Fibroblast of skin of right biceps (primary cell): ENCODE measurements at places on chromosomes 5 and 9.

DNA sequence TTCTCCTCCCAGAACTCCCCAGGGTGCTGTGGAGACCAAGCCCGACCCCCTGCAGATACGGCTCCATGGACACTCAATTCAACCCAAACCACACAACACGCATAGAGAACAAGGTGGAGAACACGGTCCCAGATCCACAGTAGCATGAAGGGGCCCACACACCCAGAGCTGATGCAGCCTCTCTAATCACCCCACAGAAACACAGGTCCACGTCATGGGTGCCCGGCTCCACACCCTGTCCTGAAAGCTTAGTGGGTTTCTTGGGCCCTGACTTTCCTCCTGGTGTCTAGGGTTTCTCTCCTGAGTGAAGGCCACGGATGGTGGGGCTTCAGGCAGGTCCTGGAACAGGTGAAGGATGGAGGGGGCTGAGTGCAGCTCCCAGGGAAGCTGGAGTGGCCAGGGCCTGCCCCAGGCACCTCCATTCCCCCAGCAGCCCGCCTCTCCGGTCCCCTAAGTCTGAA is 1.5 kb upstream of the SLC23A1 start:
- DNase-seq, result no peak

DNA sequence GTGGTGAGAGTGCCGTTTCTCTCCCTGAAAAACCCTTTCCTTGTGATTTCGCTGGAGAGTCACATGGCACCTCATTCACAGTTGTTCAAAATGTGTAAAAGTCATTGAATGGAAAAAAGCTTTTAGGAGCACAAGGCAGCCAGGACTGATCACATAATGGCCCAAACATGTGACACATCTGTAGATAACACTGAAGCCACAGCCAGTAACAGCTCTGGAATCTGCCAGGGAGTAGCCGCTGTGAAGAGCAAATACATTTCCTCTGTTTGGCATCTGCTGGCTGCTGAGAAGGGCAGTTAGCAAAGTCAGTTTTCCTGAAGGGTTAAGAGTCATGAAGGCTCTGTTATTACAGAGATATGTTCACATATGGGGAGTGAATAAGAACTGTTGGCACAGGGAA is 271.8 kb downstream of the NNT start:
- peak; percentile 22 for DNase-seq

DNA sequence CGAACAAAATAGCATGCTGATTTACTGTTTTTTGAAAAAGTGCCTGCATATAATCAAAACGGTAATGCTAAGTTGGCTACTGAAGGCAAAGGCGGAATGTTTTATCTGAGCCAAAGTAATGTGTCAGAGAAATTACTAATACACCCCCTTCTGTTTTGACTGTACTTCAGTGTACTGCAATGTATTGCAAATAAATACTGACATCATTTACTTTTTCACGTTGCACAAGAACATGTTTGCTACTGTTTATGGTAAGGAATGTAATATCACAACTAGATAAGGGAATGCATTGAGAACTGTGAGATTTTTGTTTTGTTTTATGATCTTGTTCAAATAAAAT is 813 bp upstream of the AGTPBP1 start:
- peak; percentile 61 for DNase-seq

- no peak for DNase-seq
These were observed 1.4 kb downstream of the PDE4D start for GRCh38 chr5:59891962-59892643.

DNA sequence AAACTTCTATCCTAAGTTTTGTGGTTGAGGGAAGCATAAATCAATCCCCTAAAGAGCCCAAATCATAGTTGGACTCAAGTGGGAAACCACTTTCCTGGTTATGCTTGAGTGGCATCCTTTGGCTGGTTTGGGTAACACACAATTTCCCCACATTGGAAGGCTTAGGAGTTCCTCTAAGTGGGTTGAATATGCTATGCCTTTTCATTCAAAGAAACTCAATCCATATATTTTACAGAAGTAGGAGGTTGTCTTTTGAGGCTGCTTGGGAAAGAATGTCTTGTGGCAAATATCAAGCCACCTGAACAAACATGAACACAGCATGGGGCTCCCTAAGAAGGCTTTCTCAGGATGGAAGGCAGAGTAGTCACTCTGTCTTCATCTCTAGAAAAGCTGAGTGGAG is 121.1 kb downstream of the SPATA31D1 start:
- DNase-seq, result no peak

- peak; percentile 99 for DNase-seq
These were observed 20.4 kb upstream of the RPS14 start for GRCh38 chr5:150469718-150470469.

- no peak for DNase-seq
These were observed 80.2 kb downstream of the PRKACG start for GRCh38 chr9:68933434-68934328.
